NCI-H187 treated with DMSO at 0.1 percent for 48 hours (cell line): ENCODE measurements at places on chromosomes 5 and 9.
A peak's percentile ranks its signal among the peaks of the same experiment; 100 is the strongest.

GRCh38 chr5:42970636-42971559, 69.2 kb downstream of the ANXA2R start:
- DNase-seq: no peak

GRCh38 chr5:11046160-11046559, 285.1 kb upstream of the DAP start:
- DNase-seq: no peak

DNA sequence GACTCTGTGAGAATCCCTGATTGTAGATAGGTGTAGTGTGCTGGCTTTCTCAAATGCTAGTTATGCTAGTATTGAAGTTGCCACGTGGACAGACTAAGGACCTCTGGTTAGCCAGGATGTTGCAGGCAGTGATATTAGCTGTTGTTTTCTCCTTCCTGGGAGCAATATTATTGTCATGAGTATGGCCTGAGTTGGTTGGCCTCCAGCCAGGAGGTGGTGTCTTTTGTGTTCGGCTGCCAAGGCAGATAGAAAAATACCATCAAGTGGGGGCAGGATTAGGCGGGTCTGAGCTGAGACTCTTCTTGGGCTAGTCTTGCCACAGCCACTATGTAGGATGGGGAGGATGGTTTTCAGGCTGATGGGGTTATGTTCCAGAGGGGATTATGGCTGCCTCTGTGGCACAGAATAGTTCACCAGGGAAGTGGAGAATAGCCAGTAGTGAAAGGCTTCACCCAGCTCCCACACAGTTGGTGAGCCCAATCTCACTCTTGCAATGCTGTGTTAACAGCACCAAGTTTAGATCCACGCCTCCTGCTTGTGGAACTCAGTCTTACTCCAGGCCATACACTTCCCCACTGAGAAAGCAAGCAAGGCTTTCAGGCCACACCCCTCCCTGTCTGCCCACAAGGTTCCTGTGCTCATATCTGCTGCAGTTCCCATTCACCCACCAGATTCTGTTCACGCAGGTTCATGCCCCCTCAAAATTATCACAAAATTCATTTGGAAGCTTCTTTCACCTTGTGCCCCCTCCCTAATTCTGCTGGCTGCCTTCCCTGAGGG, 31.2 kb downstream of the GHR start:
- no peak for DNase-seq

- DNase-seq: peak; percentile 62
These were observed 7.2 kb upstream of the RNF38 start for GRCh38 chr9:36407122-36407723.

DNA sequence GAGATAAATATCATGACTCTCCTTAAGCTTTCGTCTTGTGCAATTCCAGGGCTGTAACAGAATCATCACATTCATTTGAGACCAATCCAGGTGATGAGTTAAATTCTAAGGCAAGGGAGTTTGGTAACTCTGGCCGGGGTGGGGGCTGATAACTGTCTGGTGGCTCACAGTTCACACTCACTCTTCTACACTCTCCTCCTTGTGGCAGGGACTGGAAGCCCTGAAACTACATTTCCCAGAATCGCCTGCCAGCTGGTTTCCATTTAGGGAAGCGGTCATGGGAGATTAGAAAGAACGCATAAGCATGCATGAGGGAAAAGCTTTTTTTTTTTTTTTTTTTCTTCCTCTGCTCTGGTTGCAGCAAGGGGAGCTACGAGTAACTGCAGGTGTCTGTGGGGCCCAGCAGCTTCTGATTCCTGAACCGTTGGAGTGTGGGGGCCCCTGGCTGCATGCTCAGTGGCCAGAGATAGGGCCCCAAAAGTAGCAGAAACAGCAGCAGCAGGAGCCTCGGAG, 154.8 kb upstream of the TBC1D2 start:
- no peak for DNase-seq

DNA sequence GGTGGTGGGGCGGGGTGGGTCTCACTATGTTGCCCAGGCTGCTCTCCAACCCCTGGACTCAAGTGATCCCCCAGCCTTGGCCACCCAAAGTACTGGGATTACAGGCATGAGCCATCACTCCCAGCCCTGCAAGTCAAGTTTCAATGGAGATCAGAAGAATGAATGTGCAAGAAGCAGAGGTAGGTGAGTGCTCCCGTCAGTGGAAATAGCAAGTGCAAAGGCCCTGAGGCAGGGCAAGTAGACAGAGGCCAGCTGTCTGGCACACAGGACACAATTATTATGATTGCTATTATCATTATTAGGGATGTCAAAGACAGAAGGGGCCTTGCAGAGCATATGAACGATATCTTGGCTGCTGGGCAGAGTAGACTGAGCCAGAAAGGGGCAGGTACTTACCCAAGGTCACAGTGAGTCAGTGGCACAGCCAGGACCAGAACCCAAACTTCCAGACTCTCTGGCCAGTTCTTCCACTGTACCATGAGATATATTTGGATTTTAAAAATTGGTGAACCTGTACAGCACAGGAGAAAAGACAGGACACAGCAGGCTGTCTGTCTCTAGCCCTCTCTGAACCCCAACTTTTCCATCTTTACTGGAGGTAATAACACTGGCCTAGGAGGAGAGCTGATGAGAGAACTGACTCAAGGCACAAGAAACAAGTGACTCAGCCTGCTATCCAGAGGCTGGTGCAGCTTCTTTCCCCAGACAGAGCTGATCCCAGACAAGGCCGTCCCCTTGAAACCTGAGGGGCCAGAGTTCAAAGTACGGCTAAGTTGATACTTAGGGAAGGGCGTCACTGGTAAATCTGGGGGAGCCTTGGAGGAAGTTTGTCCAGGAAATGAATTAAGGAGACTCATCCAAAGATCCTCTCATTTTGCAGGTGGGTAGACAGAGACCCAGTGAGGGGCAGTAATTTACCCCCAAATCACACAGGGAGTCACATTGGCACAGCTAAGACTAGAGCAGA, 1.4 kb downstream of the HDHD3 start:
- DNase-seq: no peak

- DNase-seq: no peak
These were observed 19.3 kb upstream of the ISCA1 start for GRCh38 chr9:86301686-86302085.

DNA sequence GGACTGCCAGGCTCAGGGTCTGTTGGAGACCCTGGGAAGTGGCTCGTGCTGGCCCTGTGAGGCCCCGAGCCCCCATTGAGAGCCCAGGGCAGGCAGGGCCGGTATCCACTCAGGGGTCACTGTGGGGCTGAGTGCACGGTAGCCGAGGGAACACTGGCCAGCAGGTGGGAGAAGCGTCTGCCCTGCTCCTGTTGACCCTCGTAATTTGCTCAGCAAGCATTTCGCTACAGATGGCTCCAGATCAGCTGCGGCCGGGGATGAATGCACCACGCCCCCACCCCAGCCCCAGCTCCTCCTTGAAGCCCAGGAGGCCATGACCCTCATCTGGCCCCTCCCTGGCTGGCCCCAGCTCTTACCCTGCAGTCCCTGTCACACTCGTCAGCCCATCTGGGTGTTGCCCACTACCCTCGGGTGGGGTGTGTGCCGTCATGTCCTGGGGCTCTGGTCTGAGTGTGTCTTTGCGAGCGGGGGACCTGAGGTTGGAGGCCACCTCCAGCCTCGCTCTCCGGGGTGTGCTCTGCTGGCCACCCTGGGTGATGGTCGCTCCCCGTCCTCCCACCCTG, 6.1 kb upstream of the NRARP start:
- no peak for DNase-seq

DNA sequence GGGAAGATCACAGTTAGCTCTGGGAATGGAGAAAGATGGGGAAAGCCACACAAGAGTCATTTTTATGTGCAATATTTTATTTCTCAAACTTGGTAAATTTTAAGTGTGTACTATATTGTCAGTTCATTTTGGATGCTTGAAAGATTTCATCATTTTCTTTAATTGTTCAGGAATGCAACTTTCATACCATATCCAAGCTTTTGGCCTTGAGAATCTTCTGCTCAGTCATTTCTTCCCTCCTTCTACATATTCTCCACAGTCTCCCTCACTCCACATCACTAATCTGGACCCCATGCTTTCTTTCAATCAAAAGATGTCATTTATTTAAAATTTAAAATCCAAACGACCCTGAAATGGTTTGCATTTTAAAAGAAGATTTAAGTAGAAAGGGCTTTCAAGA, 135.4 kb downstream of the FAM114A2 start:
- no peak for DNase-seq

GRCh38 chr9:123162360-123162759, 106.0 kb downstream of the STRBP start:
- no peak for DNase-seq

GRCh38 chr5:137716337-137716736, 19.6 kb downstream of the KLHL3 start:
- DNase-seq: no peak

GRCh38 chr9:92795598-92796336, 31.1 kb upstream of the BICD2 start:
- DNase-seq: no peak

DNA sequence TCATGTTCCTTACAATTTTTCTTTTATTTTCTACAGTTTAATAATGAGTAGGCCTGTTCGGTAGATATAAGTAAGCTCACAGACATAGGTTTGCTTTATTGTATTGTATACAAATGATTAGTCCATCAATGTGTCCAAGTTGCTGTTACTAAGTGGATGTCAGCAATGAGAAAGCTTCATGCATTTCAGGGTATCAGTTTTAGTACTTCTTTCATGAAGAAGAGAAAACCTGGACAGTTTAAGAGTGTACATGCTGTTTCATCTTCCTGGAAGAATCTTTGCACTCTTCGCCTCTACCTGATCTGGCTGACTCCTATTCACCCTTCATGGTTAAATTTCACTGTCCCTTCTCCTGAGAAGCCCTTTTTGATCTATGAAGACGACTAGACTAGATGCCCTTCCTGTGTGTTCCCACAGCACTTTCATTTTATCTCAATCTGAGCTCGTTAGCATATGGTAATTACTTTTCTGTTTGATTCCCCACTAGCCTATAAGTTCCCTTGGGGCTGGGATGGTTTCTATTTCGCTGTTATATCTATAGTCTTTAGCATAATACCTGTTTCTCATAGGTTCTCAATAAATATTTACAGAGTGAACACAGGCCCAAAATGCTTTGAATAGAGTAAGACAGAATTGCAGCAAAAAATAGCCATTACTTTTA, 70.7 kb downstream of the CETN3 start:
- DNase-seq: no peak

- no peak for DNase-seq
These were observed 76.4 kb downstream of the ROR2 start for GRCh38 chr9:91873637-91874051.

DNA sequence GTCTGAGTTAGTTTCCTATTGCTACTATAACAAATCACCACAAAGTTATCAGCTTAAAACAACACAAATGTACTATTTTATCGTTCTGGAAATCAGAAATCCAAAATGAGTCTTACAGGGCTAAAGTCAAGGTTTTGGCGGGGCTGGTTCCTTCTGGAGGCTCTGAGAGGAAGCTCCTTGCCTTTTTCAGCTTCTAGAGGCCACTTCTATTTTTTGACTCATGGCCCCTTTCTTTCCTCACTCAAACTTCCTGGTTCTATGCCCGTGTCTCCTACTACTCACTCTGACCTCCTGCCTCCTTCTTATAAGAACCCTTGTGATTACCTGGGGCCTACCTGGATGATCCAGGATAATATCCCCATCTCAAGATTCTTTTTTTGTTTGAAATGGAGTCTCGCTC, 48.2 kb downstream of the GABBR2 start:
- DNase-seq: no peak

- DNase-seq: no peak
These were observed 71.0 kb downstream of the C5orf15 start for GRCh38 chr5:133897431-133897830.

DNA sequence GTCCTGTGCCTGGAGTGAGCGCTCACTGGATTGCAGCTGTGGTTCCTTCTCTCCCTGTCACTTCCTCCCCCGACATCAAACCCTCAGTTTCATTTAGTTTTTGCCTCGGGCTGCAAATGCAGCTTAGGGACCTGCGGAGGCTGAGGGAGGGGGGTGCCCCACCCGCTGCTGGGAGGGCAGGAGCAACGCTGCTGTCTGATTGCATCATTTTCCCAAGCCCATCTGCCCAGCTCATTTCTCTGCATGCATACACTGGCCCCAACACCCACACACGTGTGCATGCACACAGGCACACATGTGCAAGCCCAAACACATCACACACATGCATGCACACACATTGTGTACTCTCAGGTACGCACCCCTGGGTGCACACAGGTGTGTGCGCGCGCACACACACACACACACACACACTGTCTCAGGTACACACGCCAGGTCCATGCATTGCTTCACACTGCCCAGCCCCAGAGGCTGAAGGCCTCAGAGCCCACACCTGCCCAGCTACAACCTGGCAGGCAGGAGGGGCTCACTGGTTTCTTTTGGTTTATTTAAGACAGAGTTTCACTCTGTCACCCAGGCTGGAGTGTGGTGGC, 3.4 kb downstream of the ASS1 start:
- DNase-seq: no peak

DNA sequence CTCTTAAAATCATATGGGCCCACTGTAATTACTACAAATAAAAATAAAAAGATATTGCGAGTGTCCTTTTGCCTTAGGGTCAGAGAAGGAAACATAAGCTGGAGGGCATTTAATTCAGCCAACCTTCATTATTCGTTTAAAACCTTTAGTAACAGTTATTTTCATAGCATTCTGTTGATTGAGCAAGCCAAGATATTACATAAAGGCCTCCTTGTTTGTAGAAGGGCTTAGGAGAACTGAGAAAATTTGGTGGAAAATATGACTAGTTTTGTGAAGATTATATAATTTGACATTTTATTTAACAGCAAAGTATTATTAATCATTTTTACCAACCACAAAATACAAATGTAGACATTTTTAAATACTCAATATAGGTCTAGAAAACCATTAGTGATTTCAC, 62.2 kb downstream of the COX7C start:
- no peak for DNase-seq

GRCh38 chr9:104276709-104277245, 182.7 kb downstream of the SMC2 start:
- no peak for DNase-seq

GRCh38 chr9:121809356-121810050, 158.1 kb downstream of the DAB2IP start:
- no peak for DNase-seq

- no peak for DNase-seq
These were observed 126.1 kb upstream of the RASA1 start for GRCh38 chr5:87141544-87141943.

GRCh38 chr9:638152-638551, 203.3 kb upstream of the DMRT1 start:
- DNase-seq: no peak

DNA sequence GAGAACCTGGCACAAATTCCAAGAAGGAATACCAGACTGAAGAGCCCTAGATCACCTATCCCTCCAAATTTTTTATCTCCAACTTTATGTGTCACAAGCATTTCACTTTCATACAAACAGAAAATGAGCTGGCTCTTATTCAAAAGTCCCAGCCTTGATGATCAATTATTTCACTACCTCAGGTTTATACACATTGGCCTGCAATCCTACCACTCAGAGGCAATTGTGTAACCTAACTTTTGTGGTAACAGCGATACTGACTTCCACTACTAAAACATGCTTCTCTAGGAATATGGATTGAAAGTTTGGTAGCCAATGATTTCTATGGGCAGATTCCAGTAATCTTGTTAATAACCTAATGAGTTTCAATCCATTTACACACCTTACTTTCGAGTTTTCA, 10.5 kb downstream of the RNF38 start:
- no peak for DNase-seq
